Suprapubic skin (tissue), 4 donors: ENCODE measurements at places on chromosomes 5 and 9. TPM values are rescaled to one million over a fixed set of nuclear protein-coding genes. Genes with fewer than 3 reads are reported as not detected.

- H3K27ac ChIP-seq, result no peak overlapping the region
- no peaks in the 10 kb centered on the region for H3K4me1 ChIP-seq
- H3K27me3 ChIP-seq, result peaks cover 3% of the 10 kb centered on the region
- no peak overlapping the region for H3K4me3 ChIP-seq
- H3K36me3 ChIP-seq, result no peaks in the 10 kb centered on the region
- no peak for DNase-seq
Observed at GRCh38 chr9:16202914-16203728, 650.3 kb downstream of the CCDC171 start.

DNA sequence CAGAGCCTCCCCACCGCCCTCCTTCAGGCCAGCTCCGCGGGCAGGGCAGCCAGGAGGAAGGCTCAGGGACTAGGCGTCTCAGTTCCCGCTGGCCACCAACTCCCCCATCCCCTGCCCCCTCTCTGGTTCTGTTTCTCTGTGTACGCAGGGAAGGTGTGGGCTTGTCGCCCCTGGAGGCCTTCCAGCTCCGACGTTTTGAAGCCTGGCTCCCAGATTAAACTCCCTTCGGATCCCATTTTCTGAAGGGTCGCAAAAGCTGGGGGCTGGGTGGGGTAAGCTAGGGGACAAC lies 346 bp downstream of the ATOX1 start:
- peaks cover 23% of the 10 kb centered on the region for H3K4me1 ChIP-seq
- peak overlapping the region; percentile 87 for H3K27ac ChIP-seq
- no peak for DNase-seq
- no peaks in the 10 kb centered on the region for H3K27me3 ChIP-seq

- H3K27ac ChIP-seq, result no peak overlapping the region
- DNase-seq, result peak; percentile 52
- H3K36me3 ChIP-seq, result no peaks in the 10 kb centered on the region
Observed at GRCh38 chr5:387491-388265, 55.3 kb upstream of the EXOC3 start.

The SLCO6A1 gene
- total RNA-seq, result not detected

The TLR4 gene
- 3.4 TPM for total RNA-seq

GRCh38 chr9:106478312-106478711 lies 384.7 kb upstream of the ZNF462 start:
- no peak for DNase-seq
- H3K27me3 ChIP-seq, result no peaks in the 10 kb centered on the region
- H3K36me3 ChIP-seq, result no peaks in the 10 kb centered on the region
- no peak overlapping the region for H3K27ac ChIP-seq
- no peaks in the 10 kb centered on the region for H3K4me1 ChIP-seq

DNA sequence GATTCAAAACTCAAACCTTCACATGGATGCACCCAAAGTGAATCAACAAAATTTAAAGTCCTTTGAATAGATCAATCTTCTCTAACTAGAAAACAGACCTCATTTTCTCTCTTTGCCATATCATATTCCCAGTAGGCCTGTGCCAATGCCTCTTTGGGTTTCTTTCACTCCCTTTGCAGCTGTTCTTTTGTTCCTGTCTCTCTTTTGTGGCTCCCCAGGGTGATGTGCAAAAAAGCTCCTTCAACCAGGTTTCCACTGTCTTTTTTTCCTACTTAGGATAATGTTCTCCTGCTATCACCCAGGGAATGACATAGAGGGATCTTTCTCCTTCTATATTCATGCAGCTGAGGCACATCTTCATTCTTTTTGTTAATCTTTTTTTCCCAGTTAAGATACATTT lies 54.6 kb downstream of the MARCHF3 start:
- H3K4me1 ChIP-seq, result peaks cover 12% of the 10 kb centered on the region
- no peak overlapping the region for H3K4me3 ChIP-seq
- DNase-seq, result no peak

The PDCD1LG2 gene
- 0.49 TPM for total RNA-seq

The TIMD4 gene
- 0.76 TPM for total RNA-seq

GRCh38 chr5:130198927-130199326 lies 294.7 kb downstream of the CHSY3 start:
- no peak overlapping the region for H3K4me3 ChIP-seq
- H3K27ac ChIP-seq, result no peak overlapping the region
- H3K36me3 ChIP-seq, result no peaks in the 10 kb centered on the region
- DNase-seq, result no peak
- H3K4me1 ChIP-seq, result no peaks in the 10 kb centered on the region

GRCh38 chr9:137832191-137832700 lies 45.3 kb upstream of the CACNA1B start:
- H3K4me3 ChIP-seq, result no peak overlapping the region
- H3K27ac ChIP-seq, result no peak overlapping the region
- no peaks in the 10 kb centered on the region for H3K4me1 ChIP-seq
- H3K36me3 ChIP-seq, result peaks cover 86% of the 10 kb centered on the region
- H3K27me3 ChIP-seq, result no peaks in the 10 kb centered on the region
- DNase-seq, result no peak

The NOXA1 gene
- 2.2 TPM for total RNA-seq

- H3K36me3 ChIP-seq, result no peaks in the 10 kb centered on the region
- H3K4me1 ChIP-seq, result no peaks in the 10 kb centered on the region
- DNase-seq, result no peak
- H3K27me3 ChIP-seq, result no peaks in the 10 kb centered on the region
- no peak overlapping the region for H3K4me3 ChIP-seq
Observed at GRCh38 chr9:32171339-32171738, 213.1 kb upstream of the ACO1 start.

DNA sequence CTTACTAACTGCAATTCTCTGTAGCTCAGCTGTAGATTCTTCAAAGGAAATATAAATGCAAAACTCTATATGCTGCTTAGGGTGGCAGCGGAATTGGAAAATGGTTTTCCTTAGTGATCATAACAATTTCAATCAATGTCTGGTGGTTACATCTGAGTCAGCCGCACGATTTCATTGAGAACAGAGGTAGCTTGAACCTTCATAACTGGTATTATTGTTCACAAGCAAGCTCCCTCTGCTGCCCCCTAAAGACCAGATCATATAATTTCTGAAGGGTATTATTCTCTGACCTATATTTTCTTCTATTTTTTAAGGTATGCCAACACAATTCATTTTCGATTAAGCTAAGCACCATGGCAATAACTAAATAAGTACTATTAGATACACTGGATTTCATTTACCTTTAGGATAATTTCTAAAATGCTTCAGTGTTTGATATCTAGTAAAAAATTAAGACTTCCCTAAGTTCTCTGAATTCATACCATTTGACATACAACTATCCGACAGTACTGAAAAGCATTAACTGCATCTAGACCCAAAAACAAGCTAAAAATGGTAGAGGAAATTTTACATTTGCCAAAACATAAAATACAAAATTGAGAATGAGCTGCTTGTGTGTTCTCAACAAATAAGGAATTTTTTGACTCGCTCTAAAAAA lies 181.1 kb upstream of the SPEF2 start:
- H3K4me1 ChIP-seq, result no peaks in the 10 kb centered on the region
- no peaks in the 10 kb centered on the region for H3K36me3 ChIP-seq
- no peak for DNase-seq
- H3K27ac ChIP-seq, result no peak overlapping the region

DNA sequence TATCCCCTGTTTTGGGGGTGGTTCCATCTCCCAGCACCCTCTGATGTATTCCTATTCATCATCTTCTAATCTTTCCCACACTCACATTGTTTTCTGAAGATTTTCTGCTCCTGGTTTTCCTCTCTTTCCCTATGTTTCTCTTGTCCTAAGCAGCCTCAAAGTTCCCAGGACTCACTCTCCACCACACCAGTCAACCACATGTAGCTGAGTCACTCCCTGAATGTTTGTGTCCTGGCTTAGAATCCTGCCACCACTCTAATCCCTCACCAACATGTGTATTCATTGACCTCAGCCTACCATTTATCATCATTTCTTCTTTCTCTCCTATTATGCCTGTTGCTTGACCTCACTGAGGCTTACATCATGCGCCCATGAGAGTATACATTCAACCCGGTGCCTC lies 282.4 kb upstream of the ADAMTS16 start:
- H3K4me1 ChIP-seq, result no peaks in the 10 kb centered on the region
- H3K27ac ChIP-seq, result no peak overlapping the region
- no peaks in the 10 kb centered on the region for H3K36me3 ChIP-seq

- H3K36me3 ChIP-seq, result no peaks in the 10 kb centered on the region
- peaks cover 5% of the 10 kb centered on the region for H3K4me1 ChIP-seq
- H3K27me3 ChIP-seq, result peaks cover 6% of the 10 kb centered on the region
- no peak overlapping the region for H3K4me3 ChIP-seq
- H3K27ac ChIP-seq, result no peak overlapping the region
- DNase-seq, result no peak
Observed at GRCh38 chr5:141908796-141909195, 14.9 kb upstream of the DELE1 start.
